Panc1 (cell line): ENCODE measurements at places on chromosomes 7 and 10. TPM values are rescaled to one million over a fixed set of nuclear protein-coding genes. Genes with fewer than 3 reads are reported as not detected.

Gene PON3
- 1.2 TPM for total RNA-seq

Gene TMEM273
- 0.23 TPM for total RNA-seq

DNA sequence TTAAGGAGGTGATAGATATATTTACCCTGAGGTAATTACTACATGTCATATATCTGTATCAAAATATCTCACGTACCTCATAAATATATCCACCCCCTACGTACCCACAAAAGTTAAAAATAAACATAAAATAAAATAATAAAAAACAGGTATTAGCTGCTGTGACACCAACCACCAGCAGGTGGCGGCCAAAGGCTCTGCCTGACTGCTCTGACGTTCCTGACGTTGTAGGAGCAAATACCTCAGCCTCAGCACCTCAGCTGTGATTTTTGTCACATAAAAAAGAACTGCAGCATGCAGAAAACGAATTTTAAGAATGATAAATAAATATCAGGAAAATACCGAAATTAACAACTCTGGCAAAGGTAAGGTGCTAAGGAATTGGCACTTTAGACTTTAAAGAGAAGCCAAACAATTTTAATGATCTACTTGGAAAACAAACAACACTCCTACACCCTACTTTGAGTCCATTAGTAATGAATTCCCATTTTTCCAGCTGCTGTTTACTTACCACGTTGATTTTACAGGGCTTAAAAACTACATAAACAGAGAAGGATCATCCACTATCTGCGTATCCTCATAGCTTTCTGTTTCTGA, 125.4 kb upstream of the TARP start:
- DNase-seq = peak; percentile 27

GRCh38 chr7:77453531-77453930, 37.4 kb upstream of the GSAP start:
- DNase-seq = no peak

GRCh38 chr7:74417419-74417971, 36.2 kb upstream of the GTF2IRD1 start:
- peak; percentile 77 for DNase-seq
